ENCODE measurements at places on chromosomes 2 and 18. TPM values are rescaled to one million over a fixed set of nuclear protein-coding genes. Genes with fewer than 3 reads are reported as not detected.

PSMA8 gene
- not detected for total RNA-seq

TTR gene
- total RNA-seq = not detected

SLC25A12 gene
- total RNA-seq = 15.2 TPM

SIX3 gene
- total RNA-seq = not detected

MC4R gene
- total RNA-seq = not detected

SLC40A1 gene
- 1.1 TPM for total RNA-seq

CCBE1 gene
- total RNA-seq = 0.04 TPM

MYO5B gene
- not detected for total RNA-seq

LBX2 gene
- 1.3 TPM for total RNA-seq

CPO gene
- total RNA-seq = not detected

BMP10 gene
- total RNA-seq = not detected

FBXO15 gene
- total RNA-seq = 0.35 TPM

All from activated T-helper 17 cell treated with anti-CD3 and anti-CD28 coated beads, Interleukin-2, amount 50 U/mL, for 72 hours (primary cell).